Urinary bladder (tissue), 4 donors: ENCODE measurements at places on chromosomes 1 and 21. TPM values are rescaled to one million over a fixed set of nuclear protein-coding genes. Genes with fewer than 3 reads are reported as not detected.

DNA sequence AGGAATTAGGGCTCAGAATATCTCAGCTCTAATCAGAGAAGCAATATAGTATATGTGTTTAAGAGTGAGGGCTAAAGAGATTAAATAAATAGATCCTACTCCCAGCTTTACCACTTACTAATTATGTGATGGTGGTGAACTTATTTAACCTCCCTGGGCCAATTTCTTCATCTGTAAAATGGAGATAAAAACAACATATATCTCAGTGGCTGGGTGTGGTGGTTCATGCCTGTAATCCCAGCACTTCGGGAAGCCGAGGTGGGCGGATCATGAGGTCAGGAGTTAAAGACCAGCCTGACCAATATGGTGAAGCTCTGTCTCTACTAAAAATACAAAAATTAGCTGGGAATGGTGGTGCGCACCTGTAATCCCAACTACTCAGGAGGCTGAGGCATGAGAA lies 135.2 kb downstream of the SLC44A5 start:
- DNase-seq: no peak

DNA sequence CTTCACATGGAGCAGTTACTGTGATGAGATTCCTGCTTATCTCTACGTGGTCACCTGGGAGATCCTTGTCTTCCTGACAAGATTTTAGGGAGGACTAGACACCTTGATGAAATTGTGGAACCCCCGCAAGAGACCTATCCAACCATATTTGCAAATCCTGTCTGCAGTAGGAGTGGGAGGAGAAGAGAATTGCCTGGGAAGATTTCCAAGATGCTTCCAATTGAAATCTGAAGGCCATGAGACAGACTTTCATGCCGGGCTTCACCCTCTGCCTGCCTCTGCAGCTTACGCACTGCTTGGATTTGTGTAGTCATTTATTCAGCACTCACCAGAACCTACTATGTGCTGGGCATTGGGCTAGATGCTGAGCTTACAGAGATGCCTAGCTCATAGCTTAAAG lies 106.6 kb downstream of the OMA1 start:
- DNase-seq: no peak

The ARHGAP29 gene
- total RNA-seq: 72.0 TPM

DNA sequence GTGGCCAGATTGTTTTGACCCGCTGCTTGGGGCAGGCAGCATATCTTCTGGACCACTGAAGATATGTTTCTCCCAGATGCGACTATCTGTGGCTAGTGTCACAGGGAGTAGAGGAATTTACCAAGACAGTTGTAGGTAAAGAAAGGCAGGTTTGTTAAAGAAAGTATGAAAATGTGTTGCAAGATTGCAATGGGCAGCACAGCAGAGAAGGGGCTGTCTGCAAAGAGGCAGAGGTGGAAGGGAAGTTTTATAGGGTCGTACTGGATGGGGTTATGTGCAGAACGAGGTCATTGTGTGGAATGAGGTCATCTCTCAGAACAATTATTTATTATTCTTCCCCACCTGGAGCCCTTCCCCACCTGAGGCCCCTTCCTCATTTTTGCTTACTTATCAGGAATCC lies 15.0 kb upstream of the VAMP4 start:
- no peak for DNase-seq

- DNase-seq: no peak
These were observed 93.3 kb upstream of the COG2 start for GRCh38 chr1:230548997-230549396.

DNA sequence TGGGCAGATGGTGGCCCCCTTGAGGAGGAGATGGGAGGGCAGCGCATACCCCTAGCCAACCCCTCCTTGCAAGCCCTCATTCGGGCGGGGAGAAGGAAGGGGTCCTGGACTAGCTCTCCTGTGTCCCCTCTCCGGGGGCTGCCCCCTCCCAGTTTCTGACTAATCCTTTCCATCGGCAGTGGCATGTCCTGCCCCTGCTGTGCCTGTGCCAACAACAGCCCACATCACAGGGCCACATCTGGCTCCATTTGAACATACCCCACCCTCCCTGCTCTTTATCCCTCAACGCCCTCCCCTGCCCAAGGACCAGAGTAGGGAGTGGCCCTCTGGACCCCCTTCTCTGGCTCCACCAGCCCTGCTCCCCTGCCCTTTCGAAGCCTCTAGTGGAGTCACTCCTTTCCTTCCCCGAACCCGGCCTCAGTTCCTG lies 11.0 kb upstream of the LMNA start:
- no peak for DNase-seq

The ERVH48-1 gene
- not detected for total RNA-seq

DNA sequence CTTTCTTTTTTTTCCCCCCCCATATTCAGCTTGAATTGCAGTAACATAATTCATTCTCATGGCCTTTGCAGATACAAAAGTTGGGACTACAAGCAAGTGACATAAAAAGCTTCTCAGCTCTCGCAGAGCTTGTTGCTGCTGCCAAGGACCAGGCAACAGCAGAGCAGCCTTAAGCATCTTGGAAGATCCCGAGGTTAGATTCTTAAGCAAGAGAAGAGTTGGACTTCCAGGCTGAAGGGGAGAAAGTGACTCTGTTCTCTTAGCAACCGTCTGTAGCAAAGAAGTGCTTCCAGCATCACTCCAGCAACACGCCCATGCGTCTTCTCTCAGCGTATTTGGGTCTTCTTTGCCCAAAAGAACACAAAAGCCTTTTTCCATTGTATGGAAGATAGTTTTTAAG lies 20.7 kb downstream of the AGT start:
- no peak for DNase-seq

- DNase-seq: no peak
These were observed 84.1 kb downstream of the PLPPR5 start for GRCh38 chr1:98920441-98921110.

- no peak for DNase-seq
These were observed 1397.0 kb upstream of the ADGRL4 start for GRCh38 chr1:80403471-80403893.

The PAQR7 gene
- total RNA-seq: 10.4 TPM

- no peak for DNase-seq
These were observed 34.7 kb downstream of the PTPRU start for GRCh38 chr1:29270929-29271521.

The RAB42 gene
- 6.1 TPM for total RNA-seq

DNA sequence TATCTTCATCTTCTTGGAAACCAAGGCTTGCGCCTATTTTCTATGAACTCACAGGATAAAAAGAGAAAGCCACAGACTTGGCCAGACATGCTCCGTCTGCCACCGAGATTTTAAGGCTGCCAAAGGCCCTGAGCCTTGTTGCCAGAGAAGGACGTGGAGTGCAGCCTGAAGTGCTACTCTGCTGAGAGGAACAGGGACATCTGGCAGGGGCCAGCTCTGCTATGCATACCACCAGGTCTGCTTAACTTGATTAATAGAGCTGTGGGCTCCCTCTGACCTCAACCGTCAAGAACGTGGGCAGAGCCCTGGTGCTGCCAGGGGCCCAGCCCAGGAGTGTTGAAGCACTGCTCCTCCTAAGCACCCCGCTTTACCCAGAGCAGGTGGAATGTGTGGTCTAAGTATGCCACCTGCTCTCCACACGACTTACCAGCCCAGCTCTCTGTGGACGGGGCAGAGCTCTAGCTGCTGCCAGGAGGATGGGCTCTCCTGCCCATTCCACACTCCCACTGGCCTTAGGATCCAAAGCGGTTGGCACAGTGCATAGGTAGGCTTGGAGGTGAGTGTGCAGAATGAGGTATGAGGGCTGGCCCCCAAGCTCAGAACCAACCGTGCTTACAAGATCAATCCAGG lies 10.6 kb downstream of the HCRTR1 start:
- DNase-seq: no peak

DNA sequence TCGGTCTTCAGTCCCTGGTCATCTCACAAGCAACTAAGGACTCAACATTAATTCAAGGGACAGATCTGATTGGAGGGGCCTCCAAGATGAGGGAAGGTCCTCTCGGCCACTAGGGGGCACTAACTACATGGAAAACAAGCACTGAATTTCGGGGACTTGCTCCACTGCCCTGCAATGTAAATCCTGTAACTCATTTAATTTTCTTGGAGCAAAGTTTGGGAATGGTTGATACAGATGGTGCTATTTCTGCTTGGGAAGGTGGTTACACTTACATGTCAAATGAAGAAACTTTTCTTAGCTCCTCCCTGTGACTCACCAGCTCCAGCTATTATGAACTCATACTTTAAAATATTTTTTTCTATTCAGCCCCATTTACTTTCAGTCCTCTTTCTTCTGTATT lies 97.4 kb upstream of the KCNJ15 start:
- no peak for DNase-seq

The MAP1LC3C gene
- 1.9 TPM for total RNA-seq

DNA sequence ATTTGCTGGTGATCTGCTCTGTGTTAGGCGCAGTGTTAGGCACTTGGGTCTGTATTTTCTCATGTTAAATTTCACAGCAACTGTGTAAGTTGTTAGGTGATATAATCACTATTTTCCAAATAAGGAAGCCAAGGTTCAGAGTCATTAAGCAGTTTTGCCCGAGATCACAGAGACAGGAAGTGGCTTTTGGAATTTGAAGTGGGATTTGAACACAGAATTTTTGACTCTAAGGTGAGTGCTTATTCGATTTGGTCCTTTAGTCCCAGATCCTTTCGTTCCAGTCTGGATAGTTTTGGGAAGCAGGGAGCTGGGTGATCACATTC lies 114.9 kb downstream of the NMNAT2 start:
- DNase-seq: no peak

The CDC42BPA gene
- total RNA-seq: 194 TPM

The FCRLA gene
- 0.48 TPM for total RNA-seq

- no peak for DNase-seq
These were observed 5.7 kb downstream of the LRRC71 start for GRCh38 chr1:156926175-156926574.

- DNase-seq: no peak
These were observed 10.2 kb downstream of the SETSIP start for GRCh38 chr1:92065042-92065441.

DNA sequence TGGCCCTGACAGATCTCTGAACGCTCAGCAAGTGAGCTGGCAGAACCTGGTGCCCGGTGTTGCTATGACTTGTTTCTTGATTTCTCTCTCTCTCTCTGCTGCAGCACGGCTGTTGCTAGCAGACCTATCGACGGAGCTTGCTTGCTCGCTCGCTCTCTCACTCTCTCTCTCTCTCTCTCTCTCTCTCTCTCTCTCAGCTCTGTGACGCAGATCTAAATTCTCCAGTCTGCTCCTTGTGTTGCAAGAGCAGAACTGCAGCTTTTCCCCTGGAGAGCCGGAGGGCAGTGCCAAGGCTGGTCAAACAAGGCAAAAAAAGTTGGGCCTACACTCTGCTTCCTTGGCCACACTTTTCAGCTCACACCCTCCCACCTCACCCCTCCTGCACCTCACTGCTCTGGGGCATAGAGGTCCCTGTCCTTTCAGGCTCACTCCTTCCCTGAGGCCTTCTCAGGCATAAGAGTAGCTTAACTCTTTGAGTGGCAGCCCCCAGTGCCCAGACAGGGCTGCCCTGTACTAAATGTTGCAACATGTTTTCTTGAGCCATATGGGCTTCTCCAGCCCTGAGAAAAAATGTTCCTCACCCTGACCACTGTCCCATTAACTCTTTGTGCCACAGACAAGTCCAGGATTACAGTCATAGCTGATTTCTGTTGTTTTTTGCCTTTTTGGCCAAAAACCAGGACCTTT lies 72.2 kb downstream of the CD46 start:
- peak; percentile 91 for DNase-seq

DNA sequence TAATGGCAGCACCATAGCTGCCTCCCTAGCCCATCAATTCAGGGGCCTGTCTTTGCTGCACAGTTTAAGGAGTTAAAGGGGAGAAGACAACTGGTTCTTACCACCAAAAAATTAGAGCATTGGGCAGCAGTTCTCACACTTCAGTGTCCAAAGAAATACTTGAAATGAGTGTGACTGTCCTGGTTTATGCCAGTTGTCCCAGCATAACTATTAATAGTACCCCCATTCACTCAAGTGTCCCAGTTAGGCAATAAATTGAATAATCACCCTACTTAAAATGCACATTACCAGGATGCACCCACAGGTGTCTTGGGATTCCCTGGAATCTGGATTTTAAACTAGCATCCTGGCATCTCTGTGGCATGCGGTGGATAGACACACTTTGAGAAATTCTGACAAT lies 51.1 kb downstream of the FAM163A start:
- no peak for DNase-seq

The RGS18 gene
- 5.5 TPM for total RNA-seq

The FMN2 gene
- total RNA-seq: 2.6 TPM

DNA sequence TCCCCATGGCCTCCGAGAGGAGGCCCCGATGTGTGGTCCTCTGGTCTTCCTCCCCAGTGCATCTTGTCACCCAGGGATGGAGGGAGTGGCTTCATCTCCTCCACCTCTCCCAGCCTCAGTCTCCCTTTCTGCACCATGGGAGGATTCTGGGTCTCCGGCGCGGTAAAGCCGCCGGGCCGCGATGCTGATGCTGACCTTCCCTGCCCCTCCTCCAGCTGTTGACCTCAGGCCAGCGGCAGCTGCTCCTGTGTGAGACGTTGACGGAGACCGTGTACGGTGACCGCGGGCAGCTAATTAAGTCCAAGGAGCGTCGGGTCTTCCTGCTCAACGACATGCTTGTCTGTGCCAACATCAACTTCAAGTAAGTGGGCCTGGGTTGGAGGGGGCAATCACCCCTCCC lies 92.6 kb downstream of the ARHGEF10L start:
- no peak for DNase-seq

DNA sequence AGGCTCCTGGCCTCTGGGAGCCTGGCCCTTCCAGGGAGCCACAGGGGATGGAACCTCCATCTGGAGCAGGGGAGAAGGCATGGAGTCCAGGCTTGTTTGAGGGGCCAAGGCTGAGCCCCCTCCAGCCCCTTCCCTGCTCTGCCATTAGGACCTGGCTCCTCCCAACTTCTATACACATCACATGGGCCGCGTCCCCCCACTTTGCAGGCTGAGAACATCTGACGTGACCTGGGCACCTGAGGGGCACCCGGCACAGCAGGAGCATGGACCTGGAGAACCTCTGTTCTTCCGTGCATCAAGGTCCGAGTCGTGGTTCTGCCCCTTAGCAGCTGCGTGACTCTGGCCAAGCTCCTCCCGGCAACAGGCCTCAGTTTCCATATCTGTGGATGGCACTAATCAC lies 3.9 kb upstream of the AIRE start:
- no peak for DNase-seq

The KIF21B gene
- 1.5 TPM for total RNA-seq

DNA sequence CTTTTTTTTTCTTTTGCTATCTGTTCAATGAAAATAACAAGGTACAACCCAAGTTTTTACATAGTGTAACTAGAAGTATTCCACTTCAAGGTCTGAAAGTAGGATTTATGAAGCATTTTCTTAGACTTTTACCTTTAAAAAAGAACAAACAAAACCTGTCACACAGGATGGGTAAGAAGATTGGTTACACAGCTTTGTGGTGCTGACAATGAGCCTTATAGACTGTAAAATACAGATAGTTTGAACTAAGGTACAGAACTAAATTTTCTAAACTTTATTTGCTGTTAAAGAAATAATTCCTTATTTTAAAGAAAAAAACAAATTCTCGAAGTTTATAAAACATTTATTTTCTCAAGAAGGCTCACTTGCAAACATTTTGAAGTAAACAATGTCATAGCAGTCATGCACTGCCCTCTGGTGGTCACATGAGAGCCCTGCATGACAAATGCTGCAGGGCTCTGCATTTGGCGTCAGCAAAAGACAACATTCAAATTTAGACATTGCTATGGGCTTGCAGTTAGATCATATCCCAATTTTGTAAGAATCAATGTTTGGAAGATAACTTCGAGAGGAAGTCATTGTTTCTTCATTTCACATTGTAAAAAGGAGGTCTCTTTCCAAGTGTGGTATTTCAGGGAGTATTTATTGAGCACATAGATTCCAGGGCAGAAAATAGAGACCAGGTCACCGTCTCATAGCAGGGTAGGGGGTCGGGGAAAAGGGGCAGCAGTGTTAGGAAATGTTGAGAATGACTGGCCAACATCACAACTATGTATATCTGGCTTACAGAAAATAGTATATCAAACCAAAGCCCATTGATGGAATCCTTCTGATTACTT lies 115.3 kb upstream of the FMN2 start:
- DNase-seq: no peak
